SHP77 treated with DMSO at 0.1 percent for 48 hours (cell line): ENCODE measurements at places on chromosomes 5 and 9.

GRCh38 chr5:94072116-94072515 lies 330.7 kb upstream of the POU5F2 start:
- no peak for DNase-seq

DNA sequence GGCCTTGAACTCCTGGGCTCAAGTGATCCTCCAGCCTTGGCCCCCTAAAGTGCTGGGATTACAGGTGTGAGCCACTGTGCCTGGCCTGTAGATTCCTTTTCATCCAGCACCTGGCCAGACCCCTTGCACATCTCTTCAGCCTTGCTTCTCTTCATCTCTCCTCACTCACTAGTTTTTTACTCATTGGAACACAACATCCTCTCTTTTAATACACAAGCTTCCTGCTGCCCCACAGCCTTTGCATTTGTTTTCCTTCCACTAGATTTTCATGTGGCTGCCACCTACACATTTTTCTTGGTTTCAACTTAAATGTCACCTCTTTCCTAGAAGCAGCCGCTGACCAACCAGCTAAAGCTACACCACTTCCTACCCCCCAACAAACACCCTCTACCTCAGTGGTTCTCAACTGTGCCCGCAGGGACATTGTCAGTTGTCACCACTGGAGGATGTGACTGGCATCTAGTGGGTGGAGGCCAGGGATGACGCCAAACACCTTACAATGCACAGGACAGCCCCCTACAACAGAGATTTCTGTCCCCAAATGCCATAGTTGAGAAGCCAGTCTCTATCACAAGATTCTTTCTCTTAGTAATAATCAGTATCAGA lies 33.7 kb downstream of the HAVCR1 start:
- DNase-seq, result no peak

DNA sequence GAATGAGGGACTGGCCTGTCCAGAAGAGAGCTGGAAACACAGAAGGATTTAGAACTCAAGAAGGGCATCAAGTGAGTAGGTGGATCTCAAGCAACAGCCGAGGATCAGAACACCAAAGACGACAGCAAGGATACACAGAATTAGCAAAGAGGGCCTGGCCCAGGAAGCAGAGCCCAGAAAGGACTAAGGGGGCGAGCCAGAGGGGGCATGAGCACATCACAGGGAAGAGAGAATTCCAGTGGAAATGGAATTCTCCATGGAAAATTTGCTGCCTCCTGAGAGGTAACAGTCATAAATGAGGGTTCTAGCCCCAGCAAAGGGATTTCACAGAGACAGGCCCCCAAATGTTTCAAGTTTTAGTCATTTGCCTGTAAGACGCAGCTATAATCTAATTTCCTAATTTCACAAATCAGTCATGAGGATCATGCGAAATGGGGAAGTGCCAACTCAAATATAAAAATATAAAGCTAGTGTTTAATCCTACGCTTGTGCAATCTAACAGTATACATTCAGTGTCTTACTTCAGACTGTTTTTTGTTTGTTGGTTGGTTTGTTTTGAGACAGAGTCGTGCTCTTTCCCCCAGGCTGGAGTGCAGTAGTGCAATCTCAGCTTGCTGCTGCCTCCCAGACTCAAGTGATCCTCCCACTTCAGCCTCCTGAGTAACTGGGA lies 46.7 kb downstream of the FNBP1 start:
- DNase-seq, result no peak

GRCh38 chr5:158877706-158878105 lies 222.0 kb downstream of the EBF1 start:
- no peak for DNase-seq

GRCh38 chr9:35940458-35941407 lies 17.2 kb downstream of the OR2S2 start:
- DNase-seq, result no peak

DNA sequence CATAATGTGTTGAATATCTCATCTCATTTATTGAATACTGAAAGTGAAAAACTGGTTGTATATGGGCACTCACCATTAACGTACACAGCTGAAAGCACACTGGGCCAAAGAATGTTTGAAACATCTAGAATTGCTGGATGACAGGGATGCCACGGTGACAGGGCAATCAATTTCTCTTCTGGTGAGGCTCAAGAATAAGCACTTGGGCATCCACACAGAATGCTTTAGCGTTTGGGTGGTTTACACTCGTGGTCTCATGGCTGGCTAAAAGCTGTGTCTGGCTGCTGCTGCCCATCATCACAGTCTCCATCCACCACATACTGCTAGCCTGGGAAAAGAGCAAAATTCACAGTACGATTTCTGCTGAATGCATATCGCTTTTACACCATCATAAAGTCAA lies 30.7 kb upstream of the IL31RA start:
- DNase-seq, result no peak
